T-helper 17 cell (primary cell): ENCODE measurements at places on chromosomes 7 and 10. TPM values are rescaled to one million over a fixed set of nuclear protein-coding genes. Genes with fewer than 3 reads are reported as not detected.

- peaks cover 10% of the 10 kb centered on the region for H3K27me3 ChIP-seq
- H3K4me1 ChIP-seq = peaks cover 17% of the 10 kb centered on the region
- H3K36me3 ChIP-seq = no peaks in the 10 kb centered on the region
- H3K27ac ChIP-seq = peak overlapping the region; percentile 76
- peak overlapping the region; percentile 76 for H3K4me3 ChIP-seq
- no peak for DNase-seq
These were observed 299.8 kb downstream of the KLF6 start for GRCh38 chr10:3485057-3485686.

VSTM4 gene
- not detected for total RNA-seq

GPR26 gene
- not detected for total RNA-seq

- no peak overlapping the region for H3K27ac ChIP-seq
- peaks cover 8% of the 10 kb centered on the region for H3K36me3 ChIP-seq
- peaks cover 15% of the 10 kb centered on the region for H3K4me1 ChIP-seq
These were observed 14.3 kb downstream of the BPGM start for GRCh38 chr7:134660961-134661376.

DNA sequence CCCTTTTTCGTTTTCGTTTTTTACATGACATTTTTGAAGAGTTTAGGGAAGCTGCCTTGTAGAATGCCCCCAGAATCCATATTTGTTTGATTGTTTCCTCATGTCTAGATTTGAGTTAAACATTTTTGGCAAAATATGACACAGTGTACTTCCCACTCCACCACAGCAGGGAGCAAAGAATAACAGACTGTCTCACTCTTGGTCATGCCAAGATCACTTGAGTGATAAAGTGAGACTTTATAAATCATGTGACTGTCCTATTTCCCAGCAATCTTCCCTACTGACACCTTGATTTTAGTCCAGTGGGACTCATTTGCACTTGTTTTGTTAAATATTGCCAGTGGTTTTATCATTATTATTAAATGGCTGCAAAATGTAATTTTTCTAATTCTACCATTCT, 44.4 kb upstream of the USP6NL start:
- peaks cover 3% of the 10 kb centered on the region for H3K36me3 ChIP-seq
- no peak for DNase-seq
- H3K27ac ChIP-seq = no peak overlapping the region
- peaks cover 9% of the 10 kb centered on the region for H3K27me3 ChIP-seq
- no peak overlapping the region for H3K4me3 ChIP-seq

GRCh38 chr10:101238732-101239105, 9.5 kb upstream of the LBX1 start:
- H3K27me3 ChIP-seq = peaks cover 87% of the 10 kb centered on the region
- peaks cover 8% of the 10 kb centered on the region for H3K36me3 ChIP-seq
- DNase-seq = no peak

DNA sequence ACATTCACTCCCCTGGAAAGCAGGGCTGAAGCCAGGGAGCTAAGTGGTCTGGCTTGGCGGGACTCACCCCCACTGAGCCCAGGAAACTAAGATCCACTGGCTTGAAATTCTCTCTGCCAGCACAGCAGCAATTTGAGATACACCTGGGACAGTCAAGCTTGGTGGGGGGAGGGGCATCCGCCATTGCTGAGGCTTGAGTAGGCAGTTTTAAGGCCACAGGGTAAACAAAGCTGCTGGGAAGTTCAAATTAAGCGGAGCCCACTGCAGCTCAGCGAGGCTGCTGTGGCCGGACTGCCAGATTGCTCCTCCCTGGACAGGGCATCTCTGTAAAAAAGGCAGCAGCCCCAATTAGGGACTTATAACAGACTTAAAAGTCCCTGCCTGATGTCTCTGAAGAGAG, 108.2 kb upstream of the FAM13C start:
- no peak overlapping the region for H3K27ac ChIP-seq
- no peaks in the 10 kb centered on the region for H3K27me3 ChIP-seq
- DNase-seq = no peak
- H3K36me3 ChIP-seq = no peaks in the 10 kb centered on the region
- no peak overlapping the region for H3K4me3 ChIP-seq

ZKSCAN1 gene
- 58.6 TPM for total RNA-seq

GRCh38 chr10:78739444-78740053, 329.2 kb upstream of the ZMIZ1 start:
- H3K27ac ChIP-seq = no peak overlapping the region
- no peaks in the 10 kb centered on the region for H3K36me3 ChIP-seq
- H3K4me3 ChIP-seq = no peak overlapping the region
- peaks cover 35% of the 10 kb centered on the region for H3K27me3 ChIP-seq

GRCh38 chr10:96896884-96897589, 64.9 kb downstream of the LCOR start:
- peak overlapping the region; percentile 68 for H3K27ac ChIP-seq
- H3K27me3 ChIP-seq = no peaks in the 10 kb centered on the region
- peaks cover 43% of the 10 kb centered on the region for H3K4me1 ChIP-seq
- peaks cover 5% of the 10 kb centered on the region for H3K36me3 ChIP-seq
- DNase-seq = no peak
- no peak overlapping the region for H3K4me3 ChIP-seq

CALU gene
- total RNA-seq = 28.1 TPM

DNA sequence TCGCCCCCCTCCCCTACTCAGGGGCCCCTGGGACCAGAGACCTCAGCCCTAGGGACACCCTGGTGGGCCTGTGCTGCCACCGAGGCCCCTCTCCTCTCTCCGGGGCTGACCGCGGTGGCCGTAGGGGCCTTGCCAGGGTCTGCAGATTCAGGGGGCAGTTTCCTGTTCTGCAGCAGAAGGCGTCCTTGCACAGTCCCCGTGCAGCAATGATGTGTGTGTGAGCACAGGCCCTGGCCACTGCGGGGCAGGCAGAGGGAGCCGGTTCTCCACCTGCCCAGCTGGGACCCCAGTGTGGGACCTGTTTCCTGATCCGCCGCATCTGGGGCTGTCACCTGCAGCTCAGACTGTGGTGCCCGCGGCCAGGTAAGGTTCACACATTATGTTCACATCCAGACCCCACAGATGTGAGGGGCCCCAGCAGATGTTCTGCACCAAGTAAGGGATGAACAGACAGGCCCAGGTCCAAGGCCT, 60.7 kb upstream of the DNAJB6 start:
- peaks cover 30% of the 10 kb centered on the region for H3K4me1 ChIP-seq
- peak overlapping the region; percentile 84 for H3K27ac ChIP-seq
- H3K36me3 ChIP-seq = no peaks in the 10 kb centered on the region
- DNase-seq = no peak
- H3K27me3 ChIP-seq = peaks cover 10% of the 10 kb centered on the region

DOCK1 gene
- total RNA-seq = 0.76 TPM

GRCh38 chr10:56346845-56347415, 14.1 kb downstream of the ZWINT start:
- H3K4me1 ChIP-seq = peaks cover 3% of the 10 kb centered on the region
- no peaks in the 10 kb centered on the region for H3K27me3 ChIP-seq
- no peaks in the 10 kb centered on the region for H3K36me3 ChIP-seq
- no peak overlapping the region for H3K27ac ChIP-seq

- H3K4me1 ChIP-seq = peaks cover 14% of the 10 kb centered on the region
- H3K4me3 ChIP-seq = no peak overlapping the region
These were observed 39.0 kb downstream of the PARP12 start for GRCh38 chr7:140023728-140024127.

DNA sequence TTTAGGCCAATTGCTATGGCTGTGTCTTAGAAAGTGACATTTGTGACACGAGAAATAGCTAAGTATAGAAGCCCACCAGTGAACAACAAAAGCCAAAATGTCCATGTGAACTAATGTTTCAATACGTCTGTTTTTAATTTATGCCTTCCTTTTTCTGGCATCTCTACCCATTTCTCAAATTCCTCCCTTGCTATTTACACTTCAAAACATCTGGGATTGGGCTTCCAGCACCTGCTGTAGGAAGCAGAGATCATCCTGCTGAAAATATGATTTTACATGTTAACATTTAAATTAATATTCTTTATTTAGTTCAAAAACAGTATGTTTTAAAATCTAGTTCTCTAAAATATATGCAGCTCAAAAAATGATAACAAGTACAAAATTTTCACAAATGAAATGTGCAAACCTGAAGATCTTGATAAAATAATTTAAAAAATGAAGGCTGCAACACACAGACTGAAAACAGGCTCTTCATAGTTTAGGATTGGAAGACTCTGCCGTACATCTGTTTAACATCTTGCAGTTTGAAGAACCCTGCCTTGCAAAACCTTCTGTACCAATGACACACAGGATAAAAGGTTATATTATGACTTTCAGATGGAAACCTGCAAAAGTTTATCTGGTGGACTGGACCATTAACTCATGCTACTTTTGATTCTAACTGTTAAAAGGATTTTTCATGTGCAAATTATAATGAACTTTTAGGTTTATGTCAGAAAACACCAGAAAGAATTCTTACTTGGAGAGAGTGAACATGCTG, 408.4 kb downstream of the SUGCT start:
- no peak overlapping the region for H3K4me3 ChIP-seq
- no peaks in the 10 kb centered on the region for H3K36me3 ChIP-seq
- no peaks in the 10 kb centered on the region for H3K27me3 ChIP-seq
- H3K4me1 ChIP-seq = no peaks in the 10 kb centered on the region

DNA sequence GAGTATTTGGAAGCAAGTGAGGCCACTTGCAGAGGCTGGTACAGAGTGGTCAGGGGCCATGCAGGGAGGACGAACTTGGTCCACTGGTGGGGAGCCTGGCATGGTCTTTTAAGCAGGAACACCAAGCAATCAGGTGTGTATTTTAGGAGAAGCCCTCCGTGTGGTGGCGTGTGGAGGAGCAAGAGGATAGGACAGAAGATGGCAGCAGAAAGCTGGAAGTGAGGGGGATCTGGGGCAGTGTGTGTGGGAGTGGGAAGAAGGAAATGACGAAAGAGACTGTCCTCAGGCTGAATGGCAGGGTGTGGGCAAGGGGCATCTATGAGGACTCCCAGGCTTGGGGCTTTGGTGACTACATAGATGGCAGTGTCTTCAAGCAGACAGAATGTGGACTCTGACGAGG, 51.2 kb downstream of the TEX36 start:
- no peak overlapping the region for H3K27ac ChIP-seq
- H3K4me3 ChIP-seq = no peak overlapping the region
- no peaks in the 10 kb centered on the region for H3K36me3 ChIP-seq
- DNase-seq = no peak
- H3K27me3 ChIP-seq = peaks cover 31% of the 10 kb centered on the region

OGDHL gene
- not detected for total RNA-seq

DBF4 gene
- 56.7 TPM for total RNA-seq

DNA sequence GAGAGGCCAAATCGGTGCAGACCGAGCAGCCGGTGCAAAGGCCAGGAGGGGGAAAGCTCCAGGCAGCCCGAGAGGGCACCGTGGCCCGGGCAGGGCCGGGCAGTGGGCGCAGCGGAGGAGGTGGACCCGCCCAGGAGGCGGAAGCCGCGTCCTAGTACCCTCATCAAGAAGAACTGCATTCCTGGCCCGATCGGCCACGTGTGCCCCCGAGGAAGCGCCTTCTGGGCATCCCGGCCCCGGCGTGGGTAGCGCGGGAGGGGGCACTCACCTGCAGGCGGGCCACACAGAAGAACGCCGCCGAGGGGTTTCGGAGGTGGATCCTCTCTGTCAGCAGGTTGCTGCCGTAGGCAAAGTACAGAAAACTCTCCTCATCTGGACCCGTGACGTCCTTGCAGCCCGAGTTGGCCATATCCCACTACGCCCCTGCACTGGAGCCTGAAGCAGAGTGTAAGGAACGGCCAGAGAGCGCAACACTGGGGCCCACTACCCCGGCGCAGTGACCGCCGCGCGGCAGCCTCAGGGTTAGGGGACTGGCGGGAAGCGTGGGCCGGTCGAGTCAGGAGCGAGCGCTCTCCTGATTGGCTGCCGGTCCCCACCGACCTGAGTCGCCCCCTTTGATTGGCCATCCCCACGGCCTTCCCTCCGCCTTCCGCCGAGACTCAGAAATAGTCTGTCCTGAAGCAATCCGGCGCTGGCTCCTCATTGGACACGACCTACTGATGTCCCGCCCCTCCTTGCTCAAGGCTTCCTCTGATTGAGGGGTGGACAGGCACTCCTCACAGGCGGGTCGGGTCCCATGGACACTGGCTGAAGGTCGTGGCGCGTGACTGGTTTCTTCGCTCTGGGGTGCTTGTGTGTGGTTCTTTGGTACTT, at the start of gene GGCT:
GGCT (minus strand) TSS at position 529 of the 873 bp plus-strand sequence; CDS start at position 409, 120 bp downstream.
- H3K4me3 ChIP-seq = peak within 1 kb of the TSS; percentile 97
- peak; percentile 93 for DNase-seq
- H3K36me3 ChIP-seq = peaks cover 3% of the 10 kb centered on the region
- no peaks in the 10 kb centered on the region for H3K27me3 ChIP-seq

DNA sequence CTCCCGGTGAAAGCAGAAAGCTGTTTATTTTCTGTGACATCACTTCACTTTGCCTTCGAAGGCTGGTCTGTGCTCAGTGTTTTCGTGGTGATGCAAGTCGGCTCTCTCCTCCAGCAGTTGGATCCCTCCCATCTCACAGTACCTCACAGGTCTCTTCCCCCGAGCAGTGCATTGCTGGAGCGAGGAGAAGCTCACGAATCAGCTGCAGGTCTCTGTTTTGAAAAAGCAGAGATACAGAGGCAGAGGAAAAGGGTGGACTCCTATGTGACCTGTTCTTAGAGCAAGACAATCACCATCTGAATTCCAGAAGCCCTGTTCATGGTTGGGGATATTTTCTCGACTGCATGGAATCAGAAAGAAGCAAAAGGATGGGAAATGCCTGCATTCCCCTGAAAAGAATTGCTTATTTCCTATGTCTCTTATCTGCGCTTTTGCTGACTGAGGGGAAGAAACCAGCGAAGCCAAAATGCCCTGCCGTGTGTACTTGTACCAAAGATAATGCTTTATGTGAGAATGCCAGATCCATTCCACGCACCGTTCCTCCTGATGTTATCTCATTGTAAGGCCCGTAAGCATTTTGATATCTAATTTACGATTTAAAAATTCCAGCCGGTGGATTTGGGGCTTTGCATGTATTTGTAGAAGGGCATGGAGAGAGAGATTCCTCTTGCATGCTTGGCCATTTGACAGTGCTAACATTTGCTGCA, at the start of gene LGI1:
LGI1 (plus strand) TSS at position 136 of the 707 bp plus-strand sequence; CDS start at position 345, 209 bp downstream.
- H3K4me1 ChIP-seq = peaks cover 9% of the 10 kb centered on the region
- DNase-seq = no peak
- peaks cover 73% of the 10 kb centered on the region for H3K27me3 ChIP-seq
- peaks cover 8% of the 10 kb centered on the region for H3K36me3 ChIP-seq

GRCh38 chr7:99737726-99738125, 2.7 kb upstream of the CYP3A7 start:
- peaks cover 4% of the 10 kb centered on the region for H3K4me1 ChIP-seq
- DNase-seq = no peak
- H3K4me3 ChIP-seq = no peak overlapping the region
- H3K27ac ChIP-seq = no peak overlapping the region

GIMAP5 gene
- 65.3 TPM for total RNA-seq

COBL gene
- not detected for total RNA-seq

OR6B1 gene
- total RNA-seq = not detected

GALNT11 gene
- 23.7 TPM for total RNA-seq

DNA sequence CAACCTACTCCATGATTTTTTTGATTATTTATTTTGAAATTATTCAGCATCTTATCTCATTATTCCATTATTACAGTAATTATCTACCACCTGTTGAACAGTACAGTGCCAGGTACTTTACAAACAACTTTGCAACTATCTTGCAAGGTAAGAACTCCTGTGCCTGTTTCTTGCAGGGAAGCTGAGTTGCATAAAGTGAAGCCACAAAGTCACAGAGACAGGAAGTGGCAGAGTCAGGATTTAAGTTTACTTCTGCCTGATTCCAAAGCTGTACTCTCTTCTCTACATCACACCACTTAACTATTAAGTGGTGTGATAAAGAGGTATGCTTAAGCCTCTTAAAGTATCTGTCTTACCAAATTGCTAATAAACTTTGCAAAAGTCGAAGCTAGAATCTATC, 80.1 kb downstream of the LRRTM3 start:
- no peak overlapping the region for H3K4me3 ChIP-seq
- H3K4me1 ChIP-seq = no peaks in the 10 kb centered on the region
- H3K27ac ChIP-seq = no peak overlapping the region
- no peaks in the 10 kb centered on the region for H3K36me3 ChIP-seq
- DNase-seq = no peak
